ENCODE measurements at places on chromosomes 6 and 20.

DNA sequence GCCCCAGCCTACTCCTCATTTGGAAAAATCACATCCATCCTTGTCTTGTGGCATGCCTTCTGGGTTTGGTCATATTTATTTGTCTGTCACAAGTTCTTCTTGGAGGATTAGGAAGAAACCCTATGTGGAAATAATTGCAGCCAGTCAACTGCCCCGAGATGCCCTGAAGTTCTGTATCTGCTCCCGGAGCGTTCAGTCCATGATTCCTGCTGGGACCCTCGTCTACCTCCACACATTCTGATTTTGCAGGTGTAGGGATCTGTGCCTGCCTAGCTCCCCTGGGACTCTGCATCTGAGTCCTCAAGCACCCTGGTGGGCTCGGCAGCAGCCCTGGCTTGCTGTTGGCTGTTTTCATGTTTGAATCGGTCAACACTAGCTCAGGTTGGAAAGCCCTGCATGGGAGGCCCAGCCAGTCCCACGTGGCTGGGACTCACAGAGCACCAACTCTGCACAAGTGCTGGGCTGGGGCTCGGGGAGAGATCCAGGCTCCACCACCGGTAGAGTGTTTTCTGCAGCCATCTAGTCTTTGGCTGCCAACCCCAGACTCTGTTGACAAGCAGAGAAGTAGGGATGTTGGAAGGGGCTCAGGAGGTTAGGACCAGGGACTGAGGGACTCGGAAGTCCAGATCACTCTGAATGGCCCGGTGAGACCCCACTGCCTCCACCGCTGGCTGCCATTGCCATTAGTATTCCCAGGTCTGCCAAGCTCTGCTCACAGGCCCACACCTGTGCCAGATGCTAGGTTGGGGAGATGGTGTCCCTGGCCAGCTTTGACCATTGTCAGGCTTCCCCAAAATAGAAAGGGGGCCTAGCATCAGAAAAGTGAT is 183.5 kb upstream of the CST7 start:
- no peak for DNase-seq

DNA sequence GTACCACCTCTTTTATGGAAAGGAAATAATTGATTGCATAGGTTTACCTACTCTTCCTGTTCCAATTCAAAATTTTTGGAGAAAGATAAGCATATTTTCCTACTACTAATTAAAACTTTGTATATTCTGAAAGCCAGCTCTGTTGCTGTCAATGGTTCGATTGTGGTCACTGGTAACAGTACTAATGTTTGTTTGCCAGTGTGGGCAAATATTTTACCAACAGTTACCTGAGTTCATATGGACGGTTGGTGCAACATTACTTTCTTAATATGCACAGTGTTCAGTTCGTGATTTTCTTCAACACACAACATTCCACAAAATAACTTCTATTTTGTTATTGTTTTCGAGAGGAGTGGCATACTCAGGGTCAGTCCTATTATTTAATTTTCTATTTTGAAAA is 17.1 kb upstream of the CTAGE9 start:
- DNase-seq, result no peak

DNA sequence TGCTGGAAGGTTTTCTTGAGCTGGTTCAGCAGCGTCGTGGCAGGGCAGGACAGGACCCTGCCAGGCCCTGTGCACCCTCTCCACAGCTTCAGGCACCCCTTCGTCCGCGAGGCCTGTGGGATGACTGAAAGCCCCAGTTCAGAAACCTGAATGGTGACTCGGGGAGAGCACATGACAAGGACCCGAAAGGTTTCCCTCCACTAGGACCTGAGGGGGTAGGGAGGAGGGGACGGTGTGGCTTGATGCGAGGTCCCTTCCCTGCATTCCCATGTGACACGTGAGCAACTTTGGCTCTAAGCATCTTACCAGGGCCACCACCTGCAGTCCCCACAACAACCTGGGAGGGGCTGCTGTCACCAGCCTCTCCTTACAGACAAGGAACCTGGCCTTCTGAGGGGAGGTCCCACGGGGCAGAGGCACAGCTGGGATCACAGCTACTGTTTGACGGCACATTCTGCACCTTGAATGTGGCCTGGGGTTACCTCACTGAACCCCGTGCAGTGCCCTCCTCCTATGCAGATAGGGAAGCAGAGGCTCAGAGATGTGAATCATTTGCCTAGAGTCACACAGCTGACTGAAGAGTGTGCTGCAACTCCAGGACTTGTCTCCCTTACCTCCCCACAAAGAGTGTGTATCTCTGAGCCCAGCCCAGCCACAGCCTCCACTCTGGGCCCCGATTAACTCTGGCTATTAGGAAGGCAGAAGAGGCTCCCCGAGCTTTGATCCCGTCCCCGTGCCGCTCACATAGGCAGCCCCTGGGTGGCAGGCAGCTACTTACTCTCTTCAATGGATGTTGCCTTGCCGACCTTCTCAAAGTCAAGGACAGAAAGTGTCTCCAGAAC is 84.6 kb downstream of the PTPN1 start:
- no peak for DNase-seq

DNA sequence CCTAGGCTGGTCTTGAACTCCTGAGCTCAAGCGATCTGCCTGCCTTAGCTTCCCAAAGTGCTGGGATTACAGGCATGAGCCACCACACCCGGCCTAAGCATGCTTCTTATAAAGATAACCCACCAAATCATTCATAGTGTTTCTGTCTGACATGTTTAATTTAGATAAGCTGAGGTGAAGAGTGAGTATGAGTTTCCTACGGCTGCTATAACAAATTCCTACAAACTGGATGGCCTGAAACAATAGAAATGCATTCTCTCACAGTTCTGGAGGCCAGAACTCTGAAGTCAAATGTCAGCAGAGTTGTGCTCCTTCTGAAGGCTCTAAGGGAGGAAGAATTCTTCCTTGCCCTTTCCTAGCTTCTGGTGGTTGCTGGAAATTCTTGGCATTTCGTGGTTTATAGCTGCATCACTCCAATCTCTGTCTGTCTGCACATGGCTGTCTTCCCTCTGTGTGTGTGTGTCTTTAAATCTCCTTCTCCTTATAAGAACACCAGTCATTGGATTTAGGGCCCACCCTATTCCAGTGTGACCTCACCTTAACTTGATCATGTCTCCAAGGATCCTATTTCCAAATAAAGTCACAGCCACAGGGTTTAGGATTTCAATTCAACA is 29.9 kb downstream of the MAPK13 start:
- no peak for DNase-seq

DNA sequence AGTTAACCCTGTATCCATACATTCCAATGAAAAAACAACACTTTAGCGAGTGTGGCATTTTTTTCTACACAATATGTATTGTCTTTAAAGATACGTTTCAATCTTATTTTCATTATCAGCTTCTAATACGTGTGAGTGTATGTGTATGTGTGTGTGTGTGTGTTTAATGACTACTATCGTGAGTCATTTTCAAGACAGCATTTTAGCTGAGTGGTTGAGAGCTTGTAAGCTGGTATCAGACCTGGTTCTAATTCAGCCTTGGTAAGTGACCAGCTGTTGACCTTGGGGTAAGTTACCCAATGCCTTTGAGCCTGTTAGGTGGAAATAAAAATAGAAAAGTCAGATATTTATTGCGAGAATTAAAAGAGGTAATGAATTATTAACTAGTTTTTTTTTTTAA is 320.0 kb upstream of the NT5E start:
- DNase-seq, result no peak

Data from NCI-H345 (cell line).